Stimulated activated CD4-positive, alpha-beta T cell treated with anti-CD3 and anti-CD28 coated beads, Interleukin-4, amount 100 ng/mL, for 4 hours (primary cell): ENCODE measurements at places on chromosomes 5 and 9.
A peak's percentile ranks its signal among the peaks of the same experiment; 100 is the strongest.

DNA sequence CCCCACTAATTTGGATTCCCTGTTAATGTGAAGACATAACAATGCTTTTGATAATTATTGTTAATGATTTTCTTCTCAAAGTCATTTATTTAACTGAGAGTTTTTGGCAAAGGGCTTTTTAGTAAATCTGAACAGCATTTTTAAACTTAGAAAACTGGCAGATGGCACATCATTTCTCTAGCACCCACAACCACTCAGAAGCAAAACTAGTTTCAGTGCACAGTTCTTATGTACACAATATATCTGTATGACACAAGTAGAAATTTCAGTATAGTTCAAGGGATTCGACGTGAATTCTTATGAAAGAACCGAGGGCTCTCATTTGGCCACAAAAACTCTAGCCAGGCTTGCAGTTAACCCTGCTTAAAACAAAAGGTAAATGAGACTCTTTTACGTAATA lies 231.4 kb upstream of the CDH9 start:
- DNase-seq = no peak

DNA sequence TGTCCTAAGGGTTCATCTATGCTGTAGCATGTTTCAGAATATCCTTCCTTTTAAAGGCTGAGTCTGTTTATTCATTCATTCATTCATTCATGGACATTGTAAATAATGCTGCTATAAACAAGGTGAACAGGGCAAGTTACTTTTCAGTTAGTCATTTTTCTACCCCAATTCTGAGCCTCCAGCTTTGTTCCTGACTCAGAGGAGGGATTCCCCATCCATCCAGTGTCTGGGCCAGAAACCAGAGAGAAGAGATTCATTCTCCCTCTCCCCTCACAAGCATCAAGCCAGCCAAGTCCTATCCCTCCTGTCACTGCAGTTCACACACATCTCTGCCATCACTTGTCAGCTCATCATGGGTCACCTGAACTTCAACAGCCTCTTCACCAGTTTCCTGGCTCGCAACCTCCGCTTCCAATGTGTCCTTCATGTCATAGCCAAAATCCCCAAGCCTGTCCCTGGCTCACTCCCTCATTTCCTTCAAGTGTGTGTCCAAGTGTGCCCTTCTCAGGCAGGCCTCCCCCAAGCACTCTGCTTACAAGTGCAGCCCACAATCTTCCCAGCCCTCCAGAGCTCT lies 203.0 kb downstream of the TTLL11 start:
- DNase-seq = no peak

- DNase-seq = no peak
Observed at GRCh38 chr9:88809355-88810161, 181.7 kb upstream of the S1PR3 start.

- DNase-seq = peak; percentile 1
Observed at GRCh38 chr5:35672995-35673394, 55.3 kb downstream of the SPEF2 start.

- no peak for DNase-seq
Observed at GRCh38 chr9:136536721-136537241, 9.1 kb downstream of the NOTCH1 start.

GRCh38 chr5:139862313-139862712 lies 66.7 kb downstream of the PSD2 start:
- no peak for DNase-seq

DNA sequence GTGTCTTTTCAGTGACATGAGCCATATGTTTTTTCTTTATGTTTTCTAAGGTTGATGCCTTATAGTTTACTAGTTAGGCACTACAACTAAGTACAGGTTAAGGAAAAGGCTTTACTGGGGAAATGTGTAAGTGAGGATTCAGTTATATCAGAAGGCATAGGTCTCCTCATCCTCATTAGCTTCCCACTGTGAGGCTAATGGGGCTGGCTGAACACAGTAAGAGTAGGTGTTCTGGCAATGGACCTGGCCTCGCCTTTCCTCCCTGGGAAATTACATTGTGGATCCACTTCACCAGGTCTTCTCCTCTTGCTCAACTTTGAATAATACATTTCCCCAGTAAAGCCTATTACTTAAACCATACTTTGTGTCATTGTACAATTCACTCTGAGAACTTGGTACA lies 225.5 kb downstream of the PTPRD start:
- DNase-seq = no peak

- DNase-seq = no peak
Observed at GRCh38 chr9:114143234-114143633, 12.1 kb upstream of the COL27A1 start.

GRCh38 chr9:40928803-40929487 lies 199.5 kb downstream of the FOXD4L6 start:
- no peak for DNase-seq

- no peak for DNase-seq
Observed at GRCh38 chr9:134158753-134159392, 5.5 kb downstream of the RNU6ATAC start.

- no peak for DNase-seq
Observed at GRCh38 chr5:178324481-178325310, 92.1 kb upstream of the PHYKPL start.

GRCh38 chr5:54742417-54742891 lies 224.9 kb downstream of the SNX18 start:
- DNase-seq = no peak

DNA sequence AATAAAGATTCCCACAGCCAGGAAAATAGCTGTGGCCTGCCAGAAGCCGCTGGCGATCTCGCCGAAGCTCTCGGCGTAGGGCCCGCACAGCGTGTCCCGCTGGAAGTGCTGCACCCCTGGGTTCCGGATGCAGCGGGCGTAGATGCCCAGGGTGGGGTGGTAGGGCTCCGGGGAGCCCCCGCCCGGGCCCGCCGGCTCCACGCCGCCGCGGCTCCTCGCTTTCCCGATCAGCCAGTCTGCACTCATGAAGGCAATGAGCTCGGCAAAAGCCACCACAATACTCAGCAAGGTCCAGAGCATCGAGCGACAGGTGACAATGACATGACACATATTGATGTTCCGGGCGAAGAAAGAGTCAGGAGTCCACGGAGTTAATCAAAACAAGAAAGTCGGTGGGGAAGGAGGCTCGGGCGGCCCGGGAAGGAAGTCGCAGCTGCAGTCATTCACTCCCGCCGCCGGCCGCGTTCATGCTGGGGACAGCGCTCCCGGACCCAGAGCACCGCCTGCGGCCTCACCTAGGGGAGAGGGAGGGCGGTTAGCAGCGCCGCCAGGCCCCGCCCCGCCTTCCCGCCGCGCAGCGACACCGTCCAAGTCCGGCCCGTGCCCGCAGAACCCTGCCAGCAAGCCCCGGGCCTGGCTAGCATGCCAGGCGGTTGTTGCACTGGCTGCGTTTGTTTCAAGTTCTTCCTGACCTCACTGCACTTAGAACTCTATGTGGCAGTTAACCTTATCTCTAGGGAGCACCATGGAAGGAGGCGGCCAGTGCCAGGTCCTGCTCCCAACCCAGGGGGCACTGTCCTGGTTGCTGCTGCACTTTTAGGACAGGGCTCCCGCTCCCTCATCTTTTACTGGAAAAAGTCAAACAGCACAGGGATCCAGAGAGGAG lies 138.4 kb downstream of the LHFPL2 start:
- peak; percentile 24 for DNase-seq

DNA sequence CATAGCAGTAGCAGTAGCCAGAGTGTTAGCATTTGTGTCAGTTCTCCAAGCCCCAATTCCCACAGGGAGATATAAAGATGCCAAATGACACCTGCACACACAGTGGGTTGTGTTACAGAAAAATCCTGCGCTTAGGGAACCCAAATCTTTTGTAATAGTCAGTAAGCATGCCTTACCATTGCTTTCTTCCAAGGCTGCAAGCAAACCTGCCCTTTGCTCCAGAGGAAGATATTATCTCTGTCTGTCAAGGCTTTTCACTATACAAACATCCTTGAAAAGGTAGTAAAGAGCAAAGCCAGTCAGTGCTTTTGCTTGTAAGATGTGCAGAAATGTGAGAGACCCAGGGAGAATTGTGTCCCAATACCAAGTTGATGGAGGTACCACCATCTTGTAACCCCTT lies 2.9 kb downstream of the ANKDD1B start:
- DNase-seq = no peak

GRCh38 chr5:147167529-147167928 lies 67.3 kb upstream of the STK32A start:
- DNase-seq = no peak

DNA sequence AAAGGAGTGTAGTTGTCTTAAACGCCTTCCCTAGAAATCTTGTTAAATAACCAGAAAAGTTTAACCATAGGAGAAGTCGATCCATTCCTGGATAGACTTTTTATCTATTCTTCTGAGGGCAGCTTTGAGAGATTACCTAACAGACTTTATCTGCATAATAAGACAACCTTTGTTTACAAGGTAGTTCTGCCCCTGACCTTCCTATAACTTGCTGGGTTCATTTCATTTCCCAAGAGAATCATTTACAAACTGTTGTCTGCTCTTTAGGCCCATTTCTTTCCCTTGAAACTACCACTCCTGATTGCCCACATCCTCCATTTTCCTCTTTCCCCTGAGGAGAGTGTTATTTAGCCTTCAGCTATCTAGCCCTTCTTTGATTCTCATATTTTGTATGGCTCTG lies 65.9 kb upstream of the VPS13A start:
- no peak for DNase-seq

DNA sequence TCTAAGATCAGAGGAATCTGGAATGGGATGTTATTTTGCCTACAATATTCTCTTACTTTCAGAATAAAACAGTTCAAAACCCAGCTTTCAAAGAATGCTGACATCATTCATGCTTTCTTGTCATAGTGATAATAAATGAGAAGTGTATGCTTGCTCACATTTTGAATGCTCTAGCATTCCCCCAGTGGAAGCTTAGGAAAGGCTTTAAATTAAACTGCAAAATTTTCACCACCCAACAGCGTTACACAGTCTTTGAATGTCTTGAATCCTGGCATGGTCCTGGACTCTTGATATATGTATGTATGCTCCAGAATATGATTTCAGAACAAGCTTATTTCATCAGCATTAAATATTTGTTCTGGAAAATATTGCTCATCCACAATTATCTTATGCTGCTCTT lies 964.3 kb upstream of the NUDT12 start:
- no peak for DNase-seq

DNA sequence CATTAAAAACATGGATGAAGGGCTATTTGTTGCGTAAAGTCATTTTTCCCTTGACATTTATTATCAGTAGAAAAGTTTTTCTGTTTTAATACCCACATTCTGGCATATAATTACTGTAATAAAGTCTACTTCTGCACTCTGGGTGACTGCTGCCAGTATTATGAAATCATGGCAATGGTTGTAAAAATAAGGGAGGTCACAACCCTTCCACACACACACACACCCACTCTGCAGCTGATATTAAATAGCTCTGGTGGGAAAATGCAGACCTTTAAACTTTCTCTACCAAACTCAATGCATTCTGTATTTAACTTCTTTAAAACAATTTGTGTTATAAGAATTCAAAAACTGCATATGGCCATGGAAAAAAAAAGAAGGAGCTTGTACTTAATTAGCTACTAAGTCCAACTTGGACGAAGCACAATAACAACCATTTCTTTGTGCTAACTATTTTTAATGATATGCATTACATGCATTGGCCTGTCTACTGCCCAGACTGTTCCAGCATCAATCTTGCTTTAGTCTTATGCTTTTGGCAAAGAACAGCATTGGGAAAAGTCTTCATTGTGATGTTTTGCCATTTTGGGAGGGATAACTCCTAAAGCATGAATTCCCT lies 137.6 kb upstream of the MAP3K1 start:
- DNase-seq = no peak

DNA sequence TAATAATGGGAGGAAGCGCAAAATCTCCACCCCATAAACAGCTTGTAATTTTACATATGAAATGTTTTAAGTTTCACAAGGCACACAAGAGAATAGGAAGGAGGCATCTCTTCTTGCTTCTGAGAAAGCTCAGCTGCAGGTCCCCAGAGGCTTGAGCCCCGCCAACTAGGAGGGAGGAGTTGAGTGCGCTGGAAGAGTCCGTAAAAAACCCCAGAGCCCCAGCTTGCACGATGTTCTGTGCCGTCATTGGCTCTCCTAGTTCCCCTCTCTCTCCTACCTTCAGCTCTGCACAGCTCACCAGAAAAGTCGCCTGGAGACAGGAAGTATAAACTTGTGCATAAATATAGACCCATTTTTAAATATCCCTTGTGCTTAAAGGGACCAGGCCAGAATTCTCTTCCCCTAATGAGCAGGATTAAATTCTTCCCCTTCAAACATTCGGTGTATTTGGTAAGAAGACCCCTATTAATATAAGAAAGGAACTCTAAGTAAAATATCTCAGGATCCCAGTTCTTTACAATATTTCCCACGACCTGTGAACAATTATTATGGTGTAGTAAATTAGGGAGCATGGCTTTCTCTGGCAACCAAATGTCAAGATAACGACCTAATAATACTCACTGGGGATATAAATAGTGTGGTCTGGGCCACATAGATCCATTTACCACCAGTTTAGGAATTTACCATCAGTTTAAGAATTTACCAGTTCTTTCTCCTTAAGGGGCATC lies 13.7 kb downstream of the GLRX start:
- DNase-seq = peak; percentile 80

GRCh38 chr5:77343165-77343564 lies 132.7 kb downstream of the PDE8B start:
- DNase-seq = no peak

DNA sequence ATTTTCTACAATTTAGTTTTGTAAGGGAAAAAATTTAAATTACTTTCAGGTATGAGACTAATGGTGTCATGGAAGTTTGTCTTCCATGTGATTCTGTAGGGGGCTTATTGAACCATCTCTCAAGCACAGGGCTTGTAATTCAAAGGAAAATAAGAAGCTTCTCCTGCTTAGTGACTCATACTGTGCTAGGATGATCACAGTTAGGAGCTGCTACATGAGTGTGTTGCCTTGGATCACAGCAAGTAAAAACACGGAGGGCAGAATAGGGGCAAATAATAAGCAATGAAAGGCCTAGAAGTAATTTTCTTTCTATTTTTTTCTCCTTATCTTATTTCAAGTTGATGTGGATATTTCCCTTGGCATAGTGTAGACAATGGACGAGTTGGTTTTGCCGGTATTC lies 28.9 kb downstream of the TMEM167A start:
- no peak for DNase-seq

DNA sequence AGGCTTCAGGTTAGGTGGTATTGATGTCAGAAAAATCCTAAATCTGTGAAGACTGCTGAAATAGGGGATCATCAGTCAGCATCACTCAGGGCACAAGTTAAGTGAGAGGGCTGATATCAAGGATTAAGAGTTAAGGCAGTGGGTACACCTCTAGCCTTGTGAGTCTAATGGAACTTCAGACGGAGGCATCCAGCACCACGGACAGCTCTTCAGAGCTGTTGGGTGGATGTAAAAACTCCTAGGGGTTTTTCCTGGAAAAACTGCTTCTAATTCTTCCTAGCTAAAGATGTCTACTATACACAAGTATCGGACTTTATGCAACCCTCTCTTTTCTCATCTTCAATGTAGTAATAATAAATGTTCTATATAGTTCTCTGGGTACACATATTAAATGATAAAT lies 165.9 kb downstream of the SH3GL2 start:
- DNase-seq = no peak

DNA sequence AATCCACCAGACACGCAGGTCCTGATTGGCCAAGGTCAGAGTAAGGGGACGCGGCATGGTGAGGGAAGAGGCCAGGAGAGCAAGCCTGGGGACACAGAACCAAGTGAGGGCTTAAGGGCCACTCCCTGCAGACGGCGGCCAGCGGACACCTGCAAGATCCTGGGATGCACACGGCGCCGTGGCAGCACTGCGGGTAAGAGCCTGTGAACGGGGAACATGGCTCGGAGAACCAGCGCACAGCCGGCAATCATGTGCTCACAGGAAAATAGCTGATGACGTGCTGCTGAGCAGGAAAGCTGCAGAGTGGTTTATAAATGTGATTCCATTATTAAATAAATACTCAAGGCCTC lies 27.0 kb upstream of the NSMF start:
- DNase-seq = no peak
